ENCODE measurements at places on chromosomes 6 and 20.

- DNase-seq, result no peak
Observed at GRCh38 chr6:164396071-164397047, 913.0 kb downstream of the C6orf118 start.

DNA sequence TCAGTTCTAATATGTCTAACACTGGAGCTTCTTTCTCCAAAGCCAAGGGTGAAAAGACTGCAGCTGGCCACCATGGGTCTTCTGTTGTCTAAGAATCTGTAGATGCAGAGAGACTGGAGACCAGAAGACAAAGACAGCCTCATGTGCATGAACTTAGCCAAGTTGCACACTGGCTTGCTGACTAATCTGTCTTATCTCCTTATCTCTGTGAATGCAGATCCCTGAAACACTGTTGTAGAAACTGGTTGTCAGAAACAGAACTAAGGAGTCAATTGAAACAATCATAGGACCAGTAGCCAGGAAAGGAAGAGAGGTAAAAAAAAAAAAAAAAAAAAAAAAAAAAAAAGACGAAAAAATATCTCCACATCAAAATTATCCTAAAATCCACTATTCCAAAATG is 109.7 kb downstream of the BFSP1 start:
- no peak for DNase-seq

GRCh38 chr20:37866051-37866450 is 36.9 kb upstream of the VSTM2L start:
- no peak for DNase-seq

DNA sequence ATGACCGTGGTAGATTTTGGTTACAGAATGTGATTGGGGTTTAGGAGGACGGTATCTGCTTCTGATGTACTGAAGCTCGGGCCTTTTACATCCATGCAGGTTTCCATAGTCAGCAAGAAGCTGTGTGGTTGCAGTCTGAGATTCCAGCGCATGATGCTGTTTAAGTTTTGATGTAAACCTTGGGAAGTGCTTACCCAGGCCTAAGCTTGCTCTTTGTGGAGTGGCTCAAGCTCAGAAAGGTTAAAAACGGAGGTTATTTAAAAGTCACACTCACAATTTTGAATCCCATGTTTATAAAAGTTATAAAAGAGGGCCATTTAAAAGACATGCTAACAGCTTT is 121.4 kb downstream of the TIAM2 start:
- DNase-seq, result no peak

GRCh38 chr6:85323435-85324040 is 126.3 kb upstream of the NT5E start:
- DNase-seq, result peak; percentile 21

DNA sequence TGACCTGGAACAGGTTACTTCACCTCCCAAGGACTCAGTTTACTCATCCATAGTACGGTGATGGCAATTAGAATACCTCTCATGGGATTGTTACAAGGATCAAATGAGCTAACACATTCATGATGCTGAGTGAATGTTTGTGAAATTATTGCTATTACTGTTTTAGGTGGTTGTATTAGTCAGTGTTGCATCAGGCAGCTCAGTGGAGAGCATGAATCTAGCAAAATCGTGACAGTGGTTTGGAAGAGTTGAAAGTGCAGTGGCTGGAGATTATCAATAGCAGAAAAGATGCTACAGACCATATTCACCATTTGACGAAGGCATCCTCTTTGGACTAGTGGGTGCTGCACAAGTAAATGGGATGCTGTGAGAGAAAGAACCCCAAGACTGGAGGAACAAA is 50.4 kb upstream of the CTNNBL1 start:
- no peak for DNase-seq

GRCh38 chr6:137736911-137737310 is 130.1 kb upstream of the TNFAIP3 start:
- no peak for DNase-seq

DNA sequence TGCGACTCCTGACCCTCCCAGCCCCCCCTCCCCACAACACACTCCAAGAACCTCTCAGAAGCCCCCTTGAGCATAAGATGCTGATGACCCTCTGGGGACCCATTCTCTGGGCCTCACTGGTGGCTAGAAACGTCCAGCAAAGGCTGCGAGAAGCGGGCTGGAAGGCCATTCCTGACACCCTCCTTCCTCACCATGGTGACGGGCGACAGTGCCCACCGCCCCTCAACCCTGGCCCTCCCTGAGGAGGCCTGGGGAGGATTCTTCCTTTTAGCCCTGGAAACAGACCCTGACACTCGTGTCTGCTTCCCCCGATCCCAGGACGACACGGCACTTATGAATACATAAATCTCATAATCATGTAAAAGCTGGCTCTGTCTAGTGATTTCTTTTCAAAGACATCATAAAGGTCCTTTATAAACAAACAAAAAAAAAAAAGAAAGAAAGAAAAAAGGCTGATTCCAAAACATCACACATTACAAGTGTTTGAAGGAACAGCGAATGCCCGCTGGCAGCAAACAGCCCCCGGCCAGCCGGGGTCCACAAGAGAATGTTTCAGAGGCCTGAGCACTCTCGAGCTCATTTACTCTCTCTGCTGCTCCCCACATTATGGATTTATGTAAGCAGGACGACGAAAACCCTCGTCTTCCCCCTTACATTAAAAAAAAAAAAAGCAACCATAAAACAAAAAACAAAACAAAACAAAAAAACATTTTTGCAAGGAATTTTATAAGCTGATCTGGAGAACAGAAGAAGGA is 40.7 kb downstream of the PREX1 start:
- no peak for DNase-seq

DNA sequence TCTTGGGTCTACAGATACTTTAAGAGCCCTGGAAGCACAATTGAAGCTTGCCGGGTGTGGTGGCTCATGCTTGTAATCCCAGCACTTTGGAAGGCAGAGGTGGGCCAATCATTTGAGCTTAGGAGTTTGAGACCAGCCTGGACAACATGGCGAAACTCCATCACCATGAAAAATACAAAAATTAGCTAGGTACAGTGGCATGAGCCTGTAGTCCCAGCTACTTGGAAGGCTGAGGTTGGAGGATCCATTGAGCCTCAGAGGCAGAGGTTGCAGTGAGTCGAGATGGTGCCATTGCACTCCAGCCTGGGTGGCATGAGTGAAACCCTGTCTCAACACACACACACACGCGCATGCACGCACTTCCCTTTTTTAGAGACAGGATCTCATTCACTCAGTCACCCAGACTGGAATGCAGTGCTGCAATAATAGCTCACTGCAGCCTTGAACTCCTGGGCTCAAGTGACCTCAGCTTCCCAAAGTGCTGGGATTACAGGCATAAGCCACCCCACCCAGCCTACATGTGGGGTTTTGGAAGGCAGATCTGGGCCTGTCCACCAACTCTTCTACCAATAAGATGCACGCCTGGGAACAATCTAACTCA is 182.5 kb upstream of the JARID2 start:
- DNase-seq, result no peak

DNA sequence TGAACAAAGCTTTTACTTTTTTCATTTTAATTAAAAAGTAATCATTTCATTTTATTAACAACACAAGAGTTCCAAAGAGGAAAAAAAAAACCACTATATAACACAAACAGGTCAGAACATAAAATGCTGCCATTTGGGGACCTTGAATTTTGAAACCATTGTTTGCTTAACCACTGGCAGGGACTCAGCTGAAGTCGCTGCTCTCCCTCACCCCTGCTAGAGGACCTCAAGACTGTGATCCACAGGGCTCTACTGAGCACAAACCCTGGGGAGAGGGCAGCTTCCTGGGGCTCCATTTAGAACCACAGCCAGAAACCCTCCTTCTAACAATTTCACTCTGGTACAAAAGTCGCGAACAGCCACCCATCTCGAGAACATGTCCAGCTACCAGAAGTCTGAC is 28.8 kb downstream of the NCOA5 start:
- no peak for DNase-seq

DNA sequence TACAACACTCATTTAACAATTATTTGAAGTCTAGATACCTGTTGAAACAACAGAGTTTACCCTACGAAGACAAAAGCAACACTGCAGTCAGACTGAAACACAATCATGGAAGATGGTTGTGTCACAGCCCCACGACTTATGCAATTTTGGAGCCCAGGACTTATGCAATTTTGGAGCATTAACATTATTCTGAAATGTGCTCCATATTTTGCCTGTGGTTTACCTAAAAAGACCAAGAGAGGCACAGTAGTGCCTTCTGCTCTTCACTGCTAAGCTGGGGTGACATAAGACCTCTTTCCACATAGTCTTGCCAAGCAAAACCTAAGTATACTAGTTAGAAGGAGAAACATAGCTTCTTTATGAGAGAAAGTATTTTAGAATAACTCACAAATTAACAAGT is 216.5 kb downstream of the PTPRK start:
- DNase-seq, result no peak

DNA sequence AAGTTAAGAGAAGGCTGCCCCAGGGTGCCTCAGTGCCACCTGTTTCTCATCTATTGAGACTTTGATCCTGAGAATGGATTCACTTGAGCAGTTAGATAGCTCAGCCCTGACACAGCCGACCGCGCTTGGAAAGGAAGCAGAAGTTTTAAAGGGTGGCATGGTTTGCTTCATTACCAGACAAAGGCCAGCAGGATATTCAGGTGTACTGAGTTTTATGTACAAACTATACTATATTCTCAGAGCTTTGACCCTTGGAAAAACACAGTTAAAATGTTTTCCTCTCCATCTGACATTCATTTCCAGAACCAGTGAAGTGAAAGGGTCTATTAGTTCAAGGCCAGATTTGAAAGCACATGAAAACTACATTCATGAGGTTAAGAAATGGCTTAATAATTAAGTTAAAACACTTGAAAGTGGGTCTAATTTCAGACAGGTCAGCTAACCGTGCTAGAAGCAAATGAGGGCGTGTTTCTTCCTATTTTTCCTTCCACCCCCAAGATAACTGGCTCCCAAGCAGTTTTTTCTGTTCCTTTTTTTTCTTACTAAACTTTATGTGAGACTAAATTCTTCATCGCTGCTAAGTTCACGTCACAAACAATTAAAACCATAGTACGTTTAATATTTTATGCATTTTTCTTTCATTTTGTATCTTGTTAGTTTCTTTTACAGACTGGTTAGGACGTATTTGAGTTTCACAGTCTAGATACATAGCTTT is 385.3 kb upstream of the SOX4 start:
- DNase-seq, result no peak

DNA sequence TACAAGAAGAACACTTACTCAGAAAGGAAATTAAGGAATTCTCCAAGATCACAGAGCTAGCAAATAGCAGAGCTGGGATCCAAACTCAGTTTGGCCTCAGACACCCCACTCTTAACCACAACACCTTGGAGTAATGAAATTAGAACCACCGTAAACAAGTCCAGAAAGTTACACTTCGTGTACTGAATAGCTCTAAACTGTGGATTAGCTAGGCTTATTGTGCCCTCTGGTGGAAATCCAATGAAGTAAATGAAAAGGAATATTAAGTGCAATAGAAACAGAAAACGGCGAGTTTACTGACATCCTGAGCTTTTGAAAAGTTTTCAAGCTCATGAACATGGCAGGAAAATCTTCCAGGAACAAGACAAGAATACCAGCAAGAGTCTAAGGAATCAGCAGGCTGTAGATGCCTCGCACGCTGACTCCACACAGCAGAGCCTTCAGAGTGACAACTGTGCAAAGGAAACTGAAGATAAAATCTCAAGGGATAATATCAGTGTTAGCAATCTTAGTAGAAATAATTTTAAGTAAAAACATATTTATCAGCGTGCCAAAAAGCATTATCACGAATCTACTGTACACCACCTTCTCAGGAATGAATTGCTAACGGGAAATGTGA is 34.6 kb downstream of the FBXO5 start:
- DNase-seq, result no peak

DNA sequence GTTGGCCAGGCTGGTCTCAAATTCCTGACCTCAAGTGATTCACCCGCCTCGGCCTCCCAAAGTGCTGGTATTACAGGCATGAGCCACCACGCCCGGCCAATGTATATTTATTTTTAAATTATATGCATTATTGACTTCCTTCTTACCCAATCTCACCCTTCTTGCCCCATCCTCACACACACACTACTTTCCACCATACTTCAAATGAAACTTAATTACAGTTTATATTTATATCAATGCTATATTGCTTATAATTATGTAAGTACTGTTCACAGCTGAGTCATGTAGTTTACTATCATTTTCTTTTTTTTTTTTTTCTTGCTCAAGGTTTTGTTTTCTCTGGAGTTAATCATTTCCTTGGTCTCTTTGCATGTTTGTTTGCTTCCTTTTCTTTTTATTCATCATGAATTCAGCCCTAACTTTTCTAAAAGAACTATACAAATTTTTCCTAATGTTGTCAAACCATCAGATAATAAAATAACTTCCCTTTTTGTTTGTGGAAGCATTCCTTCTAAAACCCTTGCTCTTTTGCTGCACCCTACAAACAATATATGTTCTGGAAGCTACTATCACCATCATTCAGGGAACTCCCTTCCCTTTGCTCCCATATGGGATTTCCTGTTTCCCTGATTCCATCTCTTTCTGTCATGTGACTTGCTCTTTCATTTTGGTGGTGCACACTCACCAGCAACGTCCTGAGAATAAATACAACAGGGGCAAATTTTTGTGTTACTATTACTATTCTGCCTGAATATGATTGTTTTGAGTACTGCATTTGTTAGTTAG is 201.7 kb upstream of the SASH1 start:
- DNase-seq, result no peak

GRCh38 chr6:51396583-51396982 is 577.9 kb downstream of the TFAP2B start:
- DNase-seq, result no peak

- DNase-seq, result no peak
Observed at GRCh38 chr6:20680697-20681165, 146.5 kb downstream of the CDKAL1 start.

DNA sequence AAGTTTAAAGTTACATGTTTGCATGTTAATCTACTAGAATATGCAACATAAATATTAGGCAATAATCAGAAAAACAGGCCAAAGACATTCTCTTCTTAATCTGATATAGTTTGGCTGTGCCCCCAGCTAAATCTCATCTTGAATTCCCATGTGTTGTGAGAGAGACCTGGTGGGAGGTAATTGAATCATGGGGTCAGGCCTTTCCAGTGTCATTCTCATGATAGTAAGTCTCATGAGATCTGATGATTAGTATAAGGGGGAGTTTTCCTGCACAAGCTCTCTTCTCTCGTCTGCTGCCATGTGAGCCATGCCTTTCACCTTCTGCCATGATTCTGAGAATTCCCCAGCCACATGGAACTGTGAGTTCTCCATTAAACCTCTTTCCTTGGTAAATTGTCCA is 1241.7 kb upstream of the ADGRB3 start:
- DNase-seq, result no peak

- DNase-seq, result no peak
Observed at GRCh38 chr6:137601471-137601870, 107.3 kb upstream of the OLIG3 start.
